ENCODE measurements at places on chromosomes 3 and 15.

DNA sequence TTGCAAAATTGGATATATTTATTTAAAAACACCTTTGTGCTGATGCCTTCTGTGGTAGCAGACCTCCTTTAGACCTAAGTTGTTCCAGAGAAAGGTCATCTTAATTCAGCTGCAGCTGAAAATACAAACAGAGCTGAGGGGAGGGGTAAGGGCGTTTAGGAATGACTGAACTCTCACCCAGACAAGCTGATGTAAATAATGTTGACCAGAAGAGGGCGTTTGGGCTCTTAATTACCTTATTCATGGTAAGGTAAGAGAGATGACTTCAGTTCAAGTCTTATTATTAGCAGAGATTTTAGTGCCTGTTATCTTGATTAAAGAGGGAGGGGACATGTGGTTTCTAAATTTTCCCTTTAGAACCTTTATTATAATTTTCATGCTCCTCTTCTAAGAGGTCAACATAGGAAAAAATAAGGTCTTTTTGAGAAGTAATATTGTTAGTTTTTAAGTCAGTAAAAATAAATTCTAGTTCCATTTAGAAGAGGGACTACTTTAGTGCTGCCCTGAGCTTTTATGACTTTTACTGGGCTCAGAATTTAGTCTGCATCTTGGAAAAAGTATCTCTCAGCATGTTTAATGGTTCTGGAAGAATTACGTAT lies 46.3 kb downstream of the GPR171 start:
- no peak for DNase-seq

DNA sequence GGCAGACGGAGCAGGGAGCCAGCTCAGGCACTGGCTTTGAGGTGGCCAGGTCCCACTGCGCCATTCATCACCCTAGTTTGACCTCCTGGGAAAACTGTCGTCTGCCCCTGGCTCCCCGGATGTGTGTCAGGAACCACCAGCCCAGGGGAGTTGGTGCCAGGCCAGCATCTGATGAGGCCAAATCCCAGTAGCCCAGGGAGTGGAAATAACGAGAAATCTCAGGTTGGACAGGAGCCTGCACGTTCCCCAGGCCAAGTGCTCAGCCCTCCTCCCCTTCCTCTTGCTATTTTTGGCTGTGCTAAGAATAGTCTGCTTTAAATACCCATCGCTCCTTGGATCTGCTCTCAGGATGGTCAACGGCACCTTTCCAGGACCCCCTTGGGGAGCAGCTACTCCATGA lies 93.1 kb upstream of the RPL32 start:
- no peak for DNase-seq

GRCh38 chr3:166661621-166662020 lies 718.5 kb downstream of the ZBBX start:
- no peak for DNase-seq

DNA sequence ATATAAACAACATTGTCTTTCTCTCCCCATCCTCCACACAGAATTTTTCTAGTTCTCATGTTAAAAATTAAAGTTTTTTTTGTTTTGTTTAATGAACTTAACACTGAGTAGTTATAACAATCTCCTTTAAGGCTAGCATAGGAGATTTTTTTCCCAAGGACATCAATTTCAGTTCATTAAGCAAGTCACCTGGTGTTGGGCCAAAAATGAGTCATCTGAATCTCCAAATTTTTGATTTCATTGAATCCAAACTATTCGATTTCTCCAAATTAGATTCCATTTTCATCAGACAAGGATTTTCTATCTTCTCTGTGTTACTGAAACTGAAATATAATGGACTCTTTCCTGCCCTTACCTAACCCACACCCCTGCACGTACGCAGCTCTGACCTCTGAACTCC lies 631.4 kb upstream of the MDFIC2 start:
- DNase-seq, result no peak

GRCh38 chr15:101029971-101030661 lies 111.0 kb downstream of the LRRK1 start:
- DNase-seq, result no peak
